Stimulated activated CD8-positive, alpha-beta memory T cell treated with anti-CD3 and anti-CD28 coated beads, Interleukin-4, amount 100 ng/mL, for 24 hours (primary cell): ENCODE measurements at places on chromosomes 12 and 14.

GRCh38 chr14:55065411-55065810 is 14.0 kb downstream of the MAPK1IP1L start:
- DNase-seq: no peak

DNA sequence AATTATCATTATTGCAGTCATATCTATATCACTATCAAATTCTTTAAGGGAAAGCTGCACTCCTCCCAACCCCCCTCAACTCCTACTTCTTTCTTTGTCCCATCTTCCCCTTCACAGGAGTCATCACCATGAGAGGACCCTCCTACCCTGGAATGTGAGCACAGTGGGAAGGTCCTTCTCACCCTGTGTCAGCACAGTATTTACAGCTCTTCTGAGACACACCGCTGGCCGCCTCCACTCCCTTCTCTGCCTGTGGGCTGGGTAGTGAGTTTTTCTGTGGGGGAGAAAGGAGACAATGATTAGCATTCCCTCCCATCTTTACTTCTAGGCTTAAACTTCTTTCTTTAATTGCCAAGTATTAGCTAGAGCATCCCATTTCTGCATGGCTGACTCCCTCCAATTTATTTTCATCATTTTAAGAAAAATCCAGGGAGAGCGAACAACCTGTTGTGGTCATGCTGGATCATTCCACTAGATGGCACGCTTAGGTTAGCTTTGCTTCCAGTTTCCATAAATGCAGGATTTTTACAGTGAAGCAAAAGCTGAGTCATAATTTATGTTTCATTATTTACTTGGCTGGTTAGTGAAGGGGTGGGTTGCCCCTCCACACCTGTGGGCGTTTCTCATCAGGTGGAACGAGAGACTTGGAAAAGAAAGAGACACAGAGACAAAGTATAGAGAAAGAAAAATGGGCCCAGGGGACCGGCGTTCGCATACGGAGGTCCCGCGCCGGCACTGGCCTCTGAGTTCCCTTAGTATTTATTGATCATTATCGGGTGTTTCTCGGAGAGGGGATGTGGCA is 188.5 kb downstream of the ALX1 start:
- no peak for DNase-seq

DNA sequence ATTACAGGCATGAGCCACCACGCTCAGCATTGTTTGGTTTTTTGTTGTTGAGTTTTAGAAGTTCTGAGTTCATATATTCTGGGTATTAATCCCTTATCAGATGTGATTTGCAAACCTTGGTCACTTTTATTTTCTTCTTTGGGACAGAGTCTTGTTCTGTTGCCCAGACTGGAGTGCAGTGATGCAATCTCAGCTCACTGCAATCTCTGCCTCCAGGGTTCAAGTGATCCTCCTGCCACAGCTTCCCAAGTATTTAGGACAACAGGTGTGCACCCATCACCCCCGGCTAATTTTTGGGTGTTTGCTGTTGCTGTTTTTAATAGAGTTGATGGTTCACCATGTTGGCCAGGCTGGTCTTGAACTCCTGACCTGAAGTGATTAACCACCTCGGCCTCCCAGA is 11.8 kb downstream of the USP30 start:
- DNase-seq: no peak

DNA sequence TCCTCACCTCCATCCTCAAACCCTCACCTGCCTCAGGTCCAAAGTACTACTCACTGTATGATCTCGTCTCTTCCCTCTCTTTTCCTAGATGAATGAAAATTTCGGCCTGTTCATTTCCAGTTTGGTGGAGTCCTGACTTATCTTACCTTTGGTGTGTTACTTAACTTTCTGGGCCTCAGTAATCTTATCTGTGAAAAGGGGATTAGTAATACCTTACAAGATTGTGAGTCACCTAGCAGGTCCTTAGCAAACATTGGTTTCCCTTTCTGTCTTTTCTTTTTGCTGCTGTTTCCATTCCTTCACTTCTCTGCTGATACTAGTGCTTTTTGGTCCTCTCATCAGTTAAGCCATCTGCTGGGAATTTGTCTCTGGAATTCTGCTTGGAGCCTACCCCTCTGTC is 52.8 kb downstream of the AKAP6 start:
- no peak for DNase-seq

- DNase-seq: no peak
Measured at GRCh38 chr12:130114952-130115351, 47.3 kb upstream of the FZD10 start.

DNA sequence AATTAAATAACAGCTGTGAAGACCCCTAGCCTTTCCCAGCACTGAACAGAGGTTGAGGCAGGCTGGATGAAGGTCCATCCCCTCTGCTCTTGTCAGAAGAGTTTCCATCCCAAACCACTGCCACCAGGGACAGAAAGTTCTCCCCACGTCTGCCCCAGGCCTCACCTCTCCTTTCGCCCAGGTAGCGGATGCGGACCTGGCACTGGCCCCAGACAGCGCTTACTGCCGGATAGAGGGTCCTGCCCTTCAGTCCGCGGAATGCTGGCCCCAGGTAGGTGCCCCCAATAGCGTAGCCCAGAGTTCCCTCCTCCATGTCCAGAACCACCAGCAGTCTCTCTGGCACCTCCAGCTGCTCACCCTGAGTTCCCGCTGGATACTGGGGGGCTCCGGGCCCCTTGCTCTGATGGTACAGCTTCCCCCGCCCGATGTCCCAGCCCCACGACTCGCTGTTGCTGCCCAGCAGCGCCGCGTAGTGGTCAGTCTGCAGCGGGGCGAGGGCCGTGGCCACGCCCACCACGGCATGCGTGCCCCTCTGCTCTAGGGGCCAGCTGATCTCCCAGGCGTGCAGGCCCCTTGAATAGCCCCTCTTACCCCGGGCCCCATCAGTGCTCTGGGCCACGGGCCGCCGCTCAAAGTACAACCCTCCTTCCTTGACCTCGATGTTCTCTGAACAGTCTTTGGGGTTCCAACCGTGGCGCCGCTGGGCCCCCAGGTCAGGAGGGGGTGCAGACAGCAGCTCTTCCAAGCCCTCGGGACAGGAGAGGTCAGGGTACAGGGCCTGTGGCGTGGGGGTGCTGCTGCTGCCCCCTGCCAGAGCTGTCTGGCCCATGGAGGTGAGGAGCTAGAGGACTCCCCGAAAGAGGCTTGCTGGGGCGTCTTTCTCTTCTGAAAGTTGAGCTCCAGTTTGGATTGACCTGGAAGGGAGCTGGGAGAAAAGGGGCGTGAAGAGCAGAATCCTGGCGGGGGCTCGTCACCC is 742 bp downstream of the SPSB2 start:
- peak; percentile 76 for DNase-seq
